ENCODE measurements at places on chromosomes 3 and 15. TPM values are rescaled to one million over a fixed set of nuclear protein-coding genes. Genes with fewer than 3 reads are reported as not detected.

- peak; percentile 75 for DNase-seq
These were observed at the start of gene PLXNA1 for GRCh38 chr3:126982471-126983175. Gene PLXNA1 (plus strand): TSS chr3:126983115. CDS start chr3:126988594, 5,479 bp downstream.

RARRES1 gene
- total RNA-seq = 4.9 TPM

- no peak for DNase-seq
These were observed 40.4 kb downstream of the ABTB1 start for GRCh38 chr3:127712881-127713771.

- peak; percentile 41 for DNase-seq
These were observed 187.1 kb upstream of the DNAJC19 start for GRCh38 chr3:181176601-181177000.

STT3B gene
- 124 TPM for total RNA-seq

GRCh38 chr15:29275855-29276254 is 6.2 kb upstream of the NSMCE3 start:
- no peak for DNase-seq

All from skin of body (tissue), 3 donors.